ENCODE measurements at places on chromosomes 3 and 15.

GRCh38 chr3:193190146-193190786 lies 50.8 kb upstream of the PLAAT1 start:
- DNase-seq: no peak

DNA sequence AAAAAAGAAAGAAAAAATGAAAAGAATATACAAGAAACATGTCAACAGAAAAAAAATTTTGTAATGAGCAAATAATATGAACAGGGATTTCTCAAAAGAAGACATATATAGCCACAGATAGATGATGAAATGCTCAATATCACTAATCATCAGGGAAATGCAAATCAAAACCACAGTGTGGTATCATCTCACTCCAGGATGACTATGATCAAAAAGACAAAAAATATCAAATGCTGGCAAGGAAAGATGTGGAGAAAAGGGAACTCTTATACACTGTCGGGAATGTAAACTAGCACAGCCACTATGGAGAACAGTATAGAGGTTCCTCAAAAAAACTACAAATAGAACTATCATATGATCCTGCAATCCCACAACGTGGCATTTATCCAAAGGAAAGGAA lies 94.1 kb downstream of the C3orf70 start:
- DNase-seq: no peak

DNA sequence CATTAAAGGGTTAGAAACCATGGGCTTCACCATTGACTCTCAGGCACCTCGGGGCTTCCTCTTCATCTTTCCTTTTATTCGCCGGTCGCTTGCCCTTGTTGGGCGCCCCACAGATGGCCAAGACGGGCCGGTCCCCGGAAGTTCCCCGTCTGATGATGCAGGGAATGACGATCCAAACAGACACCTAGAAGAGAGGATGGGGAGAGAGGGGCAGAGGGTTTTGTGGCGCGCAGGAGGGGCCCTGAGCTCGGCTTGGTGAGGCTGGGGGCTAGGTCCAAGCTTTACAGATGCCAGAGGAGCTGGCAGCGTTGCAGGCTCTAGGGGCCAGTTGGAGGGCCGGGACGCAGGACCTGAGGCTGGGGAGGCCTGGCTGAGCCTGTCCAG lies 532 bp upstream of the ESYT3 start:
- DNase-seq: no peak

- DNase-seq: no peak
These were observed 125.4 kb downstream of the VGLL3 start for GRCh38 chr3:86865506-86865905.

- DNase-seq: no peak
These were observed 64.7 kb downstream of the ISL2 start for GRCh38 chr15:76401285-76401684.

- DNase-seq: no peak
These were observed 17.4 kb upstream of the TNFAIP8L3 start for GRCh38 chr15:51112078-51112477.

- no peak for DNase-seq
These were observed 2.6 kb downstream of the TIMMDC1 start for GRCh38 chr3:119500901-119501300.

GRCh38 chr3:31968927-31969418 lies 12.1 kb downstream of the OSBPL10 start:
- no peak for DNase-seq

- DNase-seq: no peak
These were observed 18.3 kb downstream of the PARP16 start for GRCh38 chr15:65268411-65268810.

- DNase-seq: no peak
These were observed 85.3 kb downstream of the VGLL4 start for GRCh38 chr3:11558411-11558903.

DNA sequence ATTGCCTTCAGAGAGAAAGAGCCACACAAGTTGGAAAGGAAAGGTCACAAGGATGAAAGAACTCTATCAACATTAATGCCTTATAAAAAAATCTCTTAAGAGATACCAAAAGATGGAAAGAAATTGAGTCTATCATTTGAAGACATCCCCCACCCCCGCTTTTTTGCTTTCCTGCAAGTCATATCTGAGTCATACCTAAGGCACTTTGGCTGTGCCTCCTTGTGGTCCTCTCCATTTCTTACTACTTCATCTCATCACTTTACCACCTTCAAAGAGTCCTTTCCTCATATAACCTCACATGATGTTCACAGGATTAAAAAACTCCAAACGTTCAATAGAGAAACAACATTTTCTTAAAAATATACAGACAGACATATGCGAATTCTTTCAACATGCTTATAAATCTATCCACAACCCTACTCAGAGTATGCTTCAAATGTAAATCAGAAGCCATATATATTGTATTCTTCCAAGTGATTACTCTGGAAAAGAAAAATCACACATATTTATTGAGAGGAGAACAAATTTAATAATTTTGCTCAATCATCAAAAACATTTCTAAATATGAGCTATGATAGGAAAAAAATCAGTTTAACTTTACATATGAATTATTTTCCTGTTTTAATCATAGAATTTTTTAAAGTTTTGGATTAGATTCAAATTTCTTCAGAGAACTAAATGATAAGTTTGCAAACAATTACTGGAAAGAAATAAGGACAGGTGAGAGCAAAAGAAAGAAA lies 1003.9 kb upstream of the CFAP20DC start:
- peak; percentile 32 for DNase-seq

DNA sequence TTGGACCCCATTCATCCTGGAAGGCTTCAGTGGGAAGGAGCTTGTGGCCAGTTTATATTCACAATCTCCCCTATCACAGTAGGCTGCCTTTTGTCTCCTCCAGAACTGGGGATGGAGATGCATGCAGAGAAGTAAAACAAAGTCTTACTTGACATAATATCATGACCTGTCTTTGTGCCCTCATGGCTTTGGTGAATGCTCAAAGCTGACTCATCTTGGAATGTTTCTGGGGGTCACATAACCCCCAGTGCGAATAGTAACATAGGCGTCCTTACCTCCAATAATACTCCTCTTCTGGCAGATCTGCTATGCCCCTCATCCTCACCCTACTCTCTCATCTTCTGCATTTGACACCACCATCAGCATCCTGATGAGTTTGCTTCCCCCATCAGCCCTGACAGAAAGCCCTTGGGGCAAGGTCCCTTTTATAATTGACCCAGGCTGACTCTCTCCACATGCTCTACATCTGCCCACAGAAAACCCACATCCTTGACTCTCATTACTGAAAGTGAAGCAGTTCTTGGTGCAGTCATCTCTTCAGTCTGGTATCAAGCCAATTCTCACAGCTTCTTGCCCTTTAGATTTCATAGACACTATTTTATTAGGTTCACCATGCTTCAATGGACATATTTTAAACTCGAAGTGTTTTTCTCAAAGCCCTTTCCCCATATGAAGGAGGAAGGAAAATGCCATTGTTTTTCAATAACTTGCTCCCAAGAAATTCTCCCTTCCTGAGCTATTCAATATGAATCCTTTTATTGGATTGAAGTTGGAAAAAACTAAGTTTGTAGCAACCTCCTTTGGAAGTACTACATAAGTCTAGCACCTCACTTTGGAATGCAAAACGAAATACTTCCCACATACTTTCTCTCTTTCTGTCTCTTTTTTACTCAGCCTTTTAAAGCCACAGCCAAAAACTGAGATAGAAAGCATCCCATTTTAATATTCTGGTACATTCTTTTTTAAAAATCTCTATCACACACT lies 36.6 kb downstream of the OSTN start:
- DNase-seq: no peak

- no peak for DNase-seq
These were observed 347.8 kb downstream of the TBC1D5 start for GRCh38 chr3:17394541-17395155.

GRCh38 chr15:31805090-31805662 lies 225.1 kb upstream of the CHRNA7 start:
- no peak for DNase-seq

GRCh38 chr15:65330934-65331645 lies 26.6 kb downstream of the RNU5B-1 start:
- DNase-seq: no peak

- DNase-seq: no peak
These were observed 389.0 kb upstream of the THBS1 start for GRCh38 chr15:39191871-39192291.

DNA sequence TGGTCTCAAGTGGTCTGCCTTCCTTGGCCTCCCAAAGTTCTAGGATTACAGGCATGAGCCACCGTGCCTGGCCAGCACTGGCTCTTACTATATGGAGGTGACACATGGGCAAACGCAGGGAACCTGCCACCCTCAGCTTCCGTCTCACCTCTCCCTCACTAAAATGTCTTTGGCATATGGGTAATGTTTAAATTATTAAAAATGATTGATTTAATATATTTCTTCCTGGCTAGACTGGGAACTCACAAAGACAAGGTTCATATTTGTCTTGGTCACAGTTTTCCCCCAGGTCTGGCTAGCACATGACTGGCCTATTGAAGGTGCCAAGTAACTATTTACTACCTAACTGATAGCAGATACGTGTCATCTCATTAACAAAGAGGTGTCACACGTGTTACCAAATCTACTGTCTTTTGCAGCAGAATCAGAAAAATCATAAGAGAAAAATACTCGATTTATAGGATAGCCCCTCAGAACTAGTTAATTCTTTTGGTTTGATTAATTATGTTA lies 48.2 kb downstream of the SYNM start:
- no peak for DNase-seq

- DNase-seq: no peak
These were observed 240.0 kb upstream of the CFAP20DC start for GRCh38 chr3:59289831-59290230.

- DNase-seq: no peak
These were observed 585 bp downstream of the CSK start for GRCh38 chr15:74782259-74783071.

DNA sequence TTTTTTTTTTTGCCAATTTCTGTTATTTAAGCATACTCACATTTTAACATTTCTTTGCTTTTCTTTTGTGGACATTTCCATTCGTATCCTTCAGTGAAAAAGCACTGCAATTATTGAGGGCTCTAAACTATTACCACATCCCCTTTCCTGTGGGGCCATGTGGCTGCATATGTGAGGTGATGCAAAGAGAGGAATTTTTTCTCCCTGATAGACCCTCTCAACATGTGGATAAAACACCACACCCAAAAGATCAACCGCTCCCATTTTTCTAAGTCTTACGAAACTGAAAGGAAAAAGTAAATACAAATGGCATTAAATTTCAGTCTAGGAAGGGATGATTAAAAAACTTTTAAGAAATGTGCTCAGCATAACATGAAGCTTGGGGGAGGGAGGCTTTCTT lies 68.8 kb downstream of the DNAJC13 start:
- no peak for DNase-seq

GRCh38 chr15:33494306-33494705 lies 183.5 kb downstream of the RYR3 start:
- no peak for DNase-seq

DNA sequence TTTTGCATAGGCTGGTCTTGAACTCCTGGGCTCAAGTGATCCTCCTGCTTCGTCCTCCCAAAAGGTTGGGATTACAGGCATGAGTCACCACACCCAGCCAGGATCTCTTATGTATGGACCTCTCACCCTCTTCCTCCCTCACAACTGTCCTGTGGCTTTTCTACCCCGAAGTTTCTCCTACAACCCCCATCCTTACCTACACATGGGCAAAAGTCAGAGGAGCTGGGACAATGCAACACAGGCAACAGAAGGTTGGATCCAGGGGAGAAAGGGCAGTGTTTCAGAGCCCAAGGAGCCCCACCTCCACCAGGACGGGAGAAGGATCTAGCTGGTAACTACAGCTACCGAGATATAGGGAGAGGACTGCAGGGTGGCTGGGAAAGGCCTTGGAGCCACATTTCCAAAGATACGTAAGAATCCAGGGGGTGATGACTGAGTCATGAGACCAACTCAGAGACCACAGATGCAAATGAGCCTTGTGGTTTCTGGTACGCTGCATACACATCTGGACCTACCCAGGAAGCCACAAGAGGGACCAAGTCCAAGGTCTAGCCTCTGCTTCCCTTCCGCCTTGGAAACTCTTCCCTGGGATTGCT lies 13.6 kb downstream of the IGDCC4 start:
- DNase-seq: no peak

GRCh38 chr3:165669504-165669903 lies 167.7 kb downstream of the BCHE start:
- DNase-seq: no peak

GRCh38 chr3:420584-420983 lies 224.0 kb downstream of the CHL1 start:
- no peak for DNase-seq

GRCh38 chr15:32674681-32675080 lies 33.2 kb downstream of the SCG5 start:
- DNase-seq: no peak

DNA sequence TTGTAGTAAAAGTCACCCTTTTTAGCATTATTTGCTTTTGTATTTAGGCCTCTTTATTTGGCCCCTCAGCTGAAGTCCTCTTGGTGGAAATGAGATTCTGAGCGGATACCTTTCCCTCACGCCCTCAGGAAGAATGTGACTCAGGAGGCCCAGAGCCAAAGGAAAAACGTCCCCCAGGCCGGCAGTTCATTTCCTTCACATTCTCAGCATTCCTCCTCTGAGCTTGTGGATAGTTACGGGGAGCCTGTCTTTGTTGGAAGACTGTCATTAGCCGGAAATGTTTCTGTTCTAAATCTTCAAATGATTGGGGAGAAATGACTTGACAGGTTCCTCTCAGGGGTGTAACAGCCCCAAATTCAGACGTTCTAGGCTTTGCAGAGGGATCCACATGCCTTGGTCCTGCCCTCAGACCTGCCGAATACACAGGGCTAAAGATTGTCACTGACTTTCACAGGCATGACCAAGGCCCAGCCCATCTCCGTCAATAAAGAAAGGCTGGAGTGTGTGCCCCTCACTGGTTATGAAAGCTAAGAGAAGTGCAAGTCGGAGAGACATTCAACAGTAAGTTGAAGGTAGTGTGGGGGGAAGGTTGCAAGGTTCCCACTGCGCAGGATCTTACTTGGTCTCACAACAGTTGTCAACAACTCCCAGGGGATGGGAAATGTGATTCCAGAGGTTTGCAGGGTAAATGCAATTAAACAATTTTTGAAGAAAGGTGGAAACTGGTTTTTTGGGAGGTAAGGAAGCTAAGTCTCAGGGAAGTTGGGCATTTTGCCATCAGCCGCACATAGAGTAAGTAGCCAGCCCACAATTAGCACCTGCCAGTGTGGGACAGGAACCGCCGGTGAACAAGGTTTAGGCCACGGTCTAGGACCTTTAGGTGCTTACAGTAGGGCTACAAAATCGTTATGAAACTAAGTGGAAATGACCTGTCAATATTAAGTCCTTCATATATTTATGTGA lies 39.7 kb upstream of the MYZAP start:
- no peak for DNase-seq

GRCh38 chr3:150035301-150035779 lies 64.6 kb upstream of the PFN2 start:
- no peak for DNase-seq

DNA sequence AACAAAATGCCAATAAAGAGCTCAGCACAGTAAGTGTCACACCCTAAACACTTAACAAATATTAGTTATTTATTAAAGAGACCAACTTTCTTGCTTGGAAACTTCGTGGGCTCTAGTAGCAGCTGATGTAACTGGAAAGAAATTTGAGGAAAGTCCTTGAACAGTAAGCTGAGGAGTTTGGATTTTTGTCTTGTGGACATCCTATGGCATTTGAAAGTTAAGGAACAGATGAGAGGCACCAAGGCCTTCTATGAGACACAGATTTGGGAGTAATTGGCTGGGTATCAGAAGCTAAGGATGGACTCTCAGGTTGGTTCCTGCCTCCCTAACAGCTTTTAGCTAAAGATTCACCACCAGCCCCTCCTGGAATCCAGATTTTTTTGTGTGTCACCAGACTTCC lies 59.7 kb upstream of the FILIP1L start:
- no peak for DNase-seq
